ENCODE measurements at places on chromosomes 1 and 21.

- DNase-seq: no peak
Measured at GRCh38 chr1:113876176-113876575, 4.7 kb upstream of the PTPN22 start.

GRCh38 chr21:28821276-28822122 lies 171.2 kb downstream of the LTN1 start:
- no peak for DNase-seq

DNA sequence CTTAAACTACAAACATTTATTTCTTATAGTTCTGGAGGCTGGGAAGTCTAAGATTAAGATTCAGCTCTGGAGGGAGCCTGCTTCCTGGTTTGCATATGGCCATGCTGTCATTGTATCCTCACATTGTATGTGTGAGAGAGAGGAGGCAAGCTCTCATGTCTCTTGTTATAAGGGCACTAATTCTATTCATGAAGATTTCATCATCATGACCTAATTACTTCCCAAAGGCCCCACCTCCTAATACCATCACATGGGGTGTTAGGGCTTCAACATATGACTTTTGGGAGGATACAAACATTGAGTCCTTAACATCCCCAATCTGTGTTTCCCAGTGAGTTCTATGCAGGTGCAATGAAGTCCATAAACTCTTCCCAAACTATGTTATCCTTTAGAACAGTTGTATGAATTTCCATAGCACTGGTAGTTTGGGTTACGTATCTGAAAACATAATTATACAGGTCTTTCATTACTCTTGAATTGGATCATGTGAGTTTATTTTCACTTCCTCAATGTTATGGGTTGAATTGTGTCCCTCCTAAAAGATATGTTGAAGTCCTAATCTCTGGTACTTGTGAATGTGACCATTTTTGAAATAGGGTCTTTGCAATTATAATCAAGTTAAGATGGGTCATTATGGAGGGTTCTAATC lies 124.2 kb downstream of the RUNX1 start:
- no peak for DNase-seq

- DNase-seq: no peak
Measured at GRCh38 chr1:41861535-41862383, 57.0 kb downstream of the HIVEP3 start.

- DNase-seq: no peak
Measured at GRCh38 chr1:2196901-2197638, 2.5 kb upstream of the FAAP20 start.

- no peak for DNase-seq
Measured at GRCh38 chr1:29395736-29396437, 159.6 kb downstream of the PTPRU start.

- no peak for DNase-seq
Measured at GRCh38 chr1:215623162-215623561, 56.1 kb downstream of the KCTD3 start.

DNA sequence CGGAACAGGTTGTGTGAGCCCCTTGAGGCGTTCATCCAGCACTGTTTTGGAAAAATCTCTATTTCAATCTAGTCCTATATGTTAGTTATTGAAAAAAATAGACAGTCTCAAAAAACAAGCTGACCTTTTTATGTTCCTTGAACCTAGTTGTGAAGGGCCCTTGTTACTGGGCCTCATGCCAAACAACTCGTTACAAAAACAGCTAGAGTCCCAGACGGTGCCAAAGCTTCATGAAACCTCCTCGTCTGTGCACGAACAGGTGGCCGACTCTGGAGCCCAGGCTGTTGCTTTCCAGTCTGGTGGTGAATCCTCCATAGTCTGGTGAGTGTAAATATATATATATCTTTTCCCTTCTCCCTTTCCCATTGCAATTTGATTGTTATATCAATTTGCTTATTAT lies at the start of gene CHIA:
Gene CHIA, plus strand, starts transcription at position 222 of the 400 bp plus-strand sequence. CDS start 19,617 bp downstream, outside the sequence.
- no peak for DNase-seq

DNA sequence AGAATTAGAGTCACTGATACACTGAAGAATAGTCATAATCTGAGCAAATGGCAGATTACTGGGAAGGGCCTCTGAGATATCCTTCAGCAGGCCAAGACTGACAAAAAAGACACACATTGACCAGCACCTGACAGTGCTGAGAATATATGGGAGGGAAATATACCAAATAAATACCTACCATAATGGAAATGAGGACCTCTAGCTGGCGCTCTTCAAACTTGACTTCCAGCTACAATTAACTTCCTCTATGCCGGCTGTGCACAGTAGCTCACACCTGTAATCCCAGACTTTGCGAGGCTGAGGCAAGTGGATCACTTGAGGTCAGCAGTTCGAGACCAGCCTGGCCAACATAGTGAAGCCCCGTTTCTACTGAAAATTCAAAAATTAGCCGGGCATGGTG lies 69.5 kb downstream of the NPHS2 start:
- DNase-seq: no peak

- DNase-seq: no peak
Measured at GRCh38 chr1:43552813-43553212, 22.1 kb downstream of the PTPRF start.

DNA sequence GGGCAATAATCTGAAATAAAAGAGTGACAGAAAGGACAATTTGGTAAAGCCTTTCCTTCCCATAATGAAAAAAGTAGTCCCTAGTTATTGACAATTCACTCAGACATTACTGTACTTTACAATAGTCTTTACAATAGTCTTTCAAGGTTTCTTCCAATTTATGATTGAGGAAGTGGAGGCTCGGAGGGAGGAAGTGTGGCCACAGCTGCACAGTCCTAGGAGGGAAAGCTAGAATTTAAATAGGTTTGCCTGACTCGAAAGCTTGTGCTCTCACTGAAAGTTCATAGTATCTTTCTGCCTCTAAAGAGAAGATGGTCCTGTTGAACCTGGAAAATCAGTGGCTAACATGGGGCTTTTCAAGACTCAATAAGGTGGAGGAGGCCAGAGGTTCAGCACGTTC lies 203.2 kb downstream of the SDCCAG8 start:
- no peak for DNase-seq

DNA sequence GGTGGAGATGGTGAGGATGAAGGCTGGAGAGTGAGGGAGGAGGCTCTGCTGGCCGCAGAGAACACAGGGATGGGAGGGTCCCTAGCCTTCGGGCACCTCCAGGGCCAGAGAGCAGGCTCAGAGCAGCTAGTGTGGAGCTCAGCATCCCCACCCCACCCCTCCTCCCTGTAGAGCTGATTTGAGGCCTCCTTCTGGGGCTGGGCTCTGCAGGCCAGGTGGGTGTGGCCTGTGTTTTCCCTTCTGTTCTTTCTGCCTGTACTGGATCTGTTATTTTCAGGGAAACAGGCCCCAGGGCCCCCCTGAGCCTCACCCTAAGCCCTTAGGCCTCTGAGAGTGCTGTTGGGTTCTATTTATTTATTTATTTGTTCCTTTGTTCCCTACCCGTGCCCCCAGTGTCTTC lies 44.8 kb downstream of the TMCC2 start:
- no peak for DNase-seq

DNA sequence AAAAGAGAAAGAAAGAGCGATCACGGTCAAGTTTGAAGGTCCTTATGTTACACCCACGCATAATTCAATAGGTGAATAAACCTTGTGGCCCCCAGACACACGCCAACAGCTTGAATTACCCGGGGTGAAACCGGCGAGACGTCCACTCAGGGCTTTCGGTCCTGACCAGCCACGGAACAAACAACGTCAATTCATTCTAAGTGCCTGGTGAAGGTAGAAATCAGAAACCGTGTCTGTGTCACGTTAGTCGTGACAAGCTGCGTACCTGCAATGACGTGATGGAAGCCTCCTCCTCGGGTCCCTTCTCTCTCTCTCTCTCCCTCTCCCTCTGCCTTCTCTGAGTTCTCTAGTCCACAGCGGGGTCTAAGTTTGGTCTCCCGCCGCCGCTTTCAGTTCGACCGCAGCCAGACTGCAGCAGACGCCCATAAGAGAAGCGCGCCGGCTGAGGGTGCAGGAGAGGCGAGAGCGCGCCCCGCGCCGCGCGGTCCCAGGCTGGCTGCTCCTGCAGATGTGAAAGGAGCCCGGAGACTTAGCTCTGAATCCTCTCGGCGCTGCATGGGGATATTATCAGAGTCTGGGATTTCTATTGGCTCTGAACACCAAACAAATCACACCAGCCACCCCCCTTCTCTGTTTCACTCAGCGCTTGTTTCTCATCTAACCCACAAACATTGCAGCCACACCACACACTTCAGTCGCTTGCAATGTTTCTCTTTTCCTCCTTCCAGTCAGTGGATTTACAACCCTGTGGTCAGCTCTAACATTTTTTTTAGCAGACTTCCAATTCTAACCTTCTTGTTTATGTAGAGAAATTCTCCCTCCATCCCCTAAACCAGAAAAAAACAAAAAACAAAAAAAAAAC lies at the start of gene GREM2:
Gene GREM2, minus strand, starts transcription at position 537 of the 862 bp plus-strand sequence. CDS start 118,680 bp downstream, outside the sequence.
- DNase-seq: peak; percentile 19

GRCh38 chr1:113147073-113147625 lies 74.2 kb downstream of the LRIG2 start:
- DNase-seq: no peak

DNA sequence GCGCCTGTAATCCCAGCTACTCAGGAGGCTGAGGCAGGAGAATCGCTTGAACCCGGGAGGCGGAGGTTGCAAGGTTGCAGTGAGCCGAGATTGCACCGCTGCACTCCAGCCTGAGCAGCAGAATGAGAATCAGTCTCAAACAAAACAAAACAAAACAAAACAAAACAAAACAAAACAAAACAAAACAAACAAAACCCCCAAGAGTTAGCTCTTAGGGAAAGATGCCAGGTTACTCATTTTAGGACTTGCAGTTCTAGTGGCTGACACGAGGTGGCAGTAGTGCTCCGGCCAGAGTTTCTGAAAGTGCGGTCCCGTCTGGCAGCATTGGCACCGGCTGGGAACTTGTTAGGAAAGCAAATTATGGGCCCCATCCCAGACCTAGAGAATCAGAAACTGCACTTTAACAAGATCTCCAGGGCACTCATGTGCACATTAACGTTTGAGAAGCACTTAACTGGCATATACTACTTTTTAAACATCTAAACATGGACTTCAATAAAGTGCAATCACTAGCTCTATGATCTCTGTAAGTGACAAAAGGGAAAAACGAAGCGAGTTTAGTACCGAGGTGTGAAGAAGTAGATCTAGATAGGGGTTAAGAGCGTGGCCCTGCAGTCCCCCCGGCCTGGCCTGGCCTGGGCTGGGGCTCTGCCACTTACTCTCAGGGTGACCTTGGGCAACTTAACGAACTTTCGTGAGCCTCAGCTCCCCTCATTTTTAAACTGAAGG lies 41.9 kb upstream of the TNFRSF1B start:
- peak; percentile 66 for DNase-seq

Measured in activated effector memory CD4-positive, alpha-beta T cell treated with Interleukin-2 at 50 U/mL for 16 hours (primary cell).